ENCODE measurements at places on chromosomes 2 and 18.

- no peak for DNase-seq
Measured at GRCh38 chr2:30732376-30732775, 74.9 kb downstream of the CAPN13 start.

GRCh38 chr2:173291412-173291811, 63.3 kb upstream of the CDCA7 start:
- no peak for DNase-seq

GRCh38 chr2:99545066-99545465, 55.2 kb upstream of the REV1 start:
- DNase-seq: peak; percentile 20

DNA sequence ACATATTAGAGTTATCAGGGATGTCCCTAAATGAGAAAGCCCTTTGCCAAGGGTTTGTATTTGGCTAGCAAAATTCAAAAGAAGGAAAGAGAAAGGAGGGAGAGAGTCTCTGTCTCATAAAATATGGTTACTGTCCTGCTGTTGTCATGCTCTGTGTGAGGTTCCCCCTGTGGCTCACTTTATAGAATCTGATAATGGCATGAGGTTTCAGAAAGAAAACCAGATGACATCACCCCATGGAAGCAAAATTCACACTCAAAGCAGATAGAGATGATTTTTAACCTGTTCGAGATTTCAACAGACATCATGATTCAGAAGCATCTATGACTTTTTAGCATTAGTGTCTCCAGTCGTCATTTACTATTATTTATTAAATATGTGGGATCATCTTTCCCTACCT, 165.0 kb upstream of the SESTD1 start:
- DNase-seq: no peak

- no peak for DNase-seq
Measured at GRCh38 chr2:12428324-12428723, 288.4 kb upstream of the TRIB2 start.

GRCh38 chr18:72692595-72692994, 148.5 kb upstream of the CBLN2 start:
- no peak for DNase-seq

- no peak for DNase-seq
Measured at GRCh38 chr2:68083346-68083745, 20.5 kb upstream of the C1D start.

DNA sequence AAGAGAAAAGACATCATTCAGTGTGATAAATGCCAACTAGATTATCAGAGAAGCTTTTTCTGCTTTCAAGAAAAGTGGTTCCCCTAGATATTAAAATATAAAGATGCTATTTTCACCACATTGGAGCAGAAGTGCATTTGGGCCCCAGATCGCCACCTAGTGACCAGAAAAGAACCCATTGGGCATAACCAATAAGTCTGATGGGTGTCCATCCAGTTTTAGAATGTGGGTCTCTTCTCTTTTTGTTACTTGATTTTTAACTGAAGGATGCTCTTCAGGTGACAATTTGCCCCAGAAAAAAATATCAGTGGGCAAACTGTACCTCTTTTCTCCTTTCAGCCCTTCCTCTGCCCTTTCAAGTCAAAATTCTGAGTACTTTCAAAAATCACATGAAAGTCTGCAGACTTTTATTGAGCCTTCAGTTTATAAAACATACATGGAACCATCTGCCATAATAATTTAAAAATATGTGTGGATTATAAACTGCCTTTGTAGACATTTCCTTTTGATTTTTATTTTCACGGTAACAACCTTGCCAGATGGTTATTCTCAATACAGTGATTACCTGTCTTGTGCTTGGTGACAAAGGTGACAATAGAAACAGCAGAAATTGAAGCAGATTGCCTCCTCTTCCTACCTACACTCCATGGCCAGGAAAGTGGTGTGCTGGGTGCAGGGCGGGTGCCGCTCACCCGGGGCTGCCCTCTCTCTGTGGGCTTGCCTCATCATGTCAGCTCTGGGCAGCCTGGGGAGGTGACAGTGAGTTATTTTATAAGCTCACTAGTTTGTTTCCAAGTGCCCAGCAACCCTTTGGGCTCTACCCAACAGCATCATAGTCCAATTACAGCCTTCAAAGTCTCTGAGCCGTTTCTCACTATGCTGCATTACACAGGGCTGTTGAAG, 124.5 kb downstream of the DCDC2C start:
- peak; percentile 61 for DNase-seq

GRCh38 chr2:109194620-109194937, 65.6 kb downstream of the SH3RF3 start:
- no peak for DNase-seq

DNA sequence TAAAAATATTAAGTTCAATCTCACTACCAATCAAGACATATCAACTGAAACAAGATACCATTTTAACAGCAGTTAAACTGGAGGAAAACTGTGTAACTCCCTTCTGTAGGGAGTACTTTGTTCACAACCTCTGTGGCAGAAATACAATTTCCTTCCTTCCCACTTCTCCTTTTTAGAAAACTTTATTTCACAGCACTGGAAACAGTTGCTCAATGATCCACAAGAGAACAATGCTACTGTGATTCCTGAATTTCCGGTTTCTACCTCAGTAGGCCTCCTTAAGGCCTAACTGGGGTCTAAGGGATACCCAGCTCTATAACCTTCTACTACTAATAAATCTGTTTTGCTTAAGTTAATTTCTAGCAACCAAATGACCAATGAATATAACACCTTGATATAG, 14.1 kb downstream of the TLK1 start:
- no peak for DNase-seq

GRCh38 chr2:208266553-208266893, 468 bp downstream of the PIKFYVE start:
- DNase-seq: peak; percentile 58

DNA sequence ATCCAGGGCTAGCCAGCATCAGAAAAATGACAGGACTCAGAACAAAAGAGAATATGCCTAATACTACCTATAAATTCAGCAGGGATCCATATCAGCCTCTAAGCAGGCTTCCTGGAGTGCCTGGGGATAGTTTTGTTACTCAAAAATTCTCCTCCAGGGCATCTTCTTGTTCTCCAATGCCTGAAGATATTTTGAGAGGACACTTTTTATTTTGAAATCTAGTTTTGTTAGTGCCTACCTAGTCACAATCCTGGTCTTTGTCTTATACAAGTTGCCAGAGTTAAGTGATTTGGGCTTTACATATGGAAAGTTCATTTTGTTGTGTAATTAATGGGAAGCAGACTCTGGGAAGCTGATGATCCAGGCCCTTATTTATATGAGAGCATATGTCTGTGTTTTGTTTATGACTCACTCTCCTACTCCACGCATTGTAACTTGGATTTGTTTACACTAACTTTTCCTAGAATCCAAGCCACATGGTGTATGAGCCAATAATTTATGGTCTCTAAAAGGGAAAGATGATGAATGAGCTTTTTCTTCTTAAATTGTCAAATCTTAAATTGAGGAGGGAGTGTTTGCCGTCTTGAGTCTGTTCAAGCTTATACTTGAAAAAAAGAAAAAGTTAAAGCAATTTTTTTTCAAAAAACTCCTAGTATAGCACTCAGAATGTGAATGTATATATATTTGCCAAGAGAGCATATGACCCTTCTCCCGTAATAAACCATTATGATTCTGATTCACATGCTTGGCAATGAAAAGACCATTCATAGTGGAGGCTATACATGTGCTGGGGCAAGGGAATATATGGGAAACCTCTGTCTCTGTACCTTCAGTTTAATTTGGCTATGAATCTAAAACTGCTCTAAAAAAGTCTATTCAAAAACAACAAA, 370.3 kb downstream of the SETBP1 start:
- peak; percentile 88 for DNase-seq

GRCh38 chr2:191030521-191031154, 16.7 kb upstream of the STAT1 start:
- peak; percentile 57 for DNase-seq

DNA sequence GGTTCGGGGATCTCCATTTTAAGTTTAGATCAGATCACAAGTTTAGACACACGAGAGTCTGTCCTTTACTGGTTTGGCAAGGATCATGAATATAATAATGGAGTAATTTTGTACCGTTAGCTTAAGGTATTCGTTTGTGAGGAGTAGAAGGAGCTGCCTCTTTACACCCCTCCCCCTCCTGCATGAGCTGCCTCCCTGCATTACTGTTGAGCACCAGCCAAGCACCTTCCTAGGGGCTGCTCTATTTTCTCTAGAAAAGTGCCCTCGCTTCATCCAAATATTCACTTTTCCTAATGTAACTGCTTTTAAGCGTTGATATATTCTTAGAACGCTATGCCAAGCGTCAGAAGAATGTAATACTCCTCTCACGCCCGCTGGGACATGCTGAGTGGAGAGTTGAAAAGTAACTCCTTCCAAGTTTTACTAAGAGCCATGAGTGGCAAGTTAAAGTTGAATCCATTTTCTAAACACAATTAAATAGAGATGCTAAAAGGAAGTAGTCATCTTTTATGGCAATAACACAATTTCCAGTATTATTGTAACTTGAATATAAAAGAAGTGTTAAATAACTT, 25.4 kb upstream of the SCN7A start:
- no peak for DNase-seq

- DNase-seq: no peak
Measured at GRCh38 chr18:21980744-21981143, 188.6 kb upstream of the GATA6 start.

GRCh38 chr18:12904012-12904516, 20.0 kb upstream of the PTPN2 start:
- no peak for DNase-seq

- DNase-seq: no peak
Measured at GRCh38 chr2:168571061-168571460, 115.0 kb downstream of the CERS6 start.

- DNase-seq: no peak
Measured at GRCh38 chr2:24971286-24971535, 544 bp downstream of the DNAJC27 start.

DNA sequence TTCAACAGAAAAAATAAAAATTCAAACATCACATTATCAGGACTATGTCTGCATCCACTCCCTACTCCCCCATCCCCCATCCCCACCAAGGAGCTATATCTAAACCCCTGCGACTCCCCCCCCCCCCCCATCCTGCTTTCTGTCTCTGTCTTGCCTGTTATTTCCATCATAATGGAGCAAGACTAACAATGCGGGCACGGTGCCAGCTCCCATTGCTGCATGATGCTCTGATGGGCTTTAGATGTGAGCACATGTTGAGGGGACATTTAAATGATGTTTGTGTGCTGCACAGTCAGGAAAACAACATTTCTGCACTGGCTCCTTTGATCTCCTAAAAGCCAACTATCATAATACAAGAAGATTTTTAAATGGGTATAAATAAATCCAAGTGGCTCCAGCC, 644.2 kb upstream of the SETBP1 start:
- DNase-seq: peak; percentile 3

DNA sequence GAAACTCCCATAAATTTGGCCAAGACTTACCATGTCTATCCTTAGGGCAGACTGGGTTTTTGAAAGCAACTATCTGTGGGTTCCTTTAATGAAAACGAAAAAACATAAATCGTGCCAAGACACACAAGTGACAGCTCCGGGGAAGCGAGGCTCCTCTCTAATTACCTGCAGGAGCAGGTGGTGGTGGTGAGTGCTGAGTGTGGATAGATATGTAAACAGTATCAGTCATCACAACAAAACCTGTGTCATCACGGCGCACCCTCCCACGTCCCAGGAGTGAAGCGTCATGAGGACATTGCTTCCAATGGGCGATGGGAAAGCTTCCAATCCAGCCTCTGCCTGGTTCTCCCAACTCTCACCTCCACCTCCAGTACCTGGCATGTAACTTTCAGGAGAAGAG, 31.3 kb downstream of the ACKR3 start:
- no peak for DNase-seq

DNA sequence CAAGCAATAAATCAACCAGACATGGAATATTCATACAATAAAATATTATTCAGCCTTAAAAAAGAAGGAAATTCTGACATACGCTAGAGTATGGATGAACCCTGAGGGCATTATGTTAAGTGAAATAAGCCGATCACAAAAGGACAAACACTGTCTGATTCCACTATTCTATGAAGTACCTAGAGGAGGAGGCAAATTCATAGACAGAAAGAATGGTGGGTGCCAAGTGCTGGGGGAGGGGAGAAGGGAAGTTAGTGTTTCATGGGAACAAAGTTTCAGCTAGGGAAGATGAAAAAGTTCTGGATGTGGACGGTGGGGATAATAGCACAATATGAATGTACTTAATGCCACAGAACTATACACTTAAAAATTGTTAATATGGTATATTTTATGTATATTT, 19.8 kb downstream of the SMAD7 start:
- DNase-seq: peak; percentile 12

All from GM23248 (cell line).